Activated naive CD4-positive, alpha-beta T cell treated with anti-CD3 and anti-CD28 coated beads, Interleukin-2, amount 50 U/mL, for 72 hours (primary cell): ENCODE measurements at places on chromosomes 11 and 22.

DNA sequence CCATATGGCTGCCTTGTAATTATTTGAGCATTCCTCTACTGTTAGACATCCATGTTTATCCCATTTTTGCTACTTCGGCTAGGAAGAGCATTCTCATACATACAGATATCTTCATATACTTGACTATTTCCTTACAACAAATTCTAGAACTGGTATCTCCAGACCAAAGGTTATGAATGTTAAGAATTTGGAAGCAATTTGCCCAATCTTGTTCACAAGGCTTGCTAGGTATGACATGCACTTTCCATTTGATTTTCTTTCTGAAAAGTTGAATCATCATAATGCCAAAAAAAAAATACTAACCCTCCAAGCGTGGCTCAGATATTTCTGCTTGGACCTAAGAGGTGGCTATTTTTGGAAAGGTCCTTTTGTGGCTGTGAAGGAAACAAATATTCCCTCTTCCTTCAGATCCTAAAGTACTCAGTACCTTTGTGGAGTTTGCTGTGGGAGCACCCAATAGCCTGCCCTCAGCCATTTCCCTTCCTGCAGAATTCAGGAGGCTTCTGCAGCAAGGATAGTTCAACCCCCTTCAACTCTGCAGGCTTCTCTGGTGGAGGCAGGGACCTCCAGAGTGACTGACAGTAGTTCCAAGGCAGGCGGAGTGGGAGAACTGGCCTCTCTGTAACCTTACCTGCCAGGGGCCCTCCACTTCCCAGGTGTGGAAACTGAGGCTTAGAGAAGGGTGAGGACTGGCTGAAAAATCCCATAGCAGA, 22.0 kb upstream of the CPT1A start:
- no peak for DNase-seq

- peak; percentile 45 for DNase-seq
Measured at GRCh38 chr22:45418056-45418769, 4.7 kb downstream of the RIBC2 start.

DNA sequence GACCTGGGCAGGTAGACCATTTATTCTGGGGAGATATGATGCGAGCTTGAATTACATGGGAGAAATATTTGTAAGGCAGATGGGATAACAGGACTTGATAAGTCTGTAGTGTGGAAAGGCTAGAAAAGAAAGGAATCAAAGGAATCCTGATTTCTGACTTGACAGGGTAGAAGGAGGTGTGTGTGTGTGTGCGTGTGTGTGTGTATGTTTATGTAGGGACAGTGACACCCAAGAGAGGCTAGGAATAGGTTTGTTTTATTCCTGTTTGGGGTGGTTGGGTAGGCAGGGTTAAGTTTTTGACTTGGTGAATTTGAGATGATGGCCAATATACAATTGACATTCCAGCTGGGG, 390 bp upstream of the HTATIP2 start:
- no peak for DNase-seq

- DNase-seq: no peak
Measured at GRCh38 chr11:122187373-122188165, 71.6 kb upstream of the BLID start.

GRCh38 chr22:50398831-50399648, 55.9 kb downstream of the PPP6R2 start:
- no peak for DNase-seq

DNA sequence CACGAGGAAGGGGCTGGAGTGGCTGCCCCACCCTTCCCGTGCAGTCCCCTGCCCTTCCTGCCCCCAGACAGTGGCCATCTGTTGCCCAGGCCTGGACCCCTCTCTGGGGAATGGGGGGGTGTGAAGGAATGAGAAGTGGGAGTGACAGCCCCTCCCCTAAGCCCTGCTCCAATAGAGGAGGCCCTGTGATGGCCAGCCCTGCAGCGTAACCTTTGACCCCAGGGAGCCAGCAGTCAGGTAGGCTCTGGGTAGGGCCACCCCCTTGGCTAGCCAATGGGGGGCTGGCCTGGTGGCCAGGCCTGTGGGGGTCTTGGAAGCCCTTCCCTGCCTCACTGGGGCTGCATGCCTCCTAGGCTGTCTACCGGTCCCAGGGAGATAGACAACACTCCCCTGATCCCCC, 6.6 kb downstream of the FLRT1 start:
- DNase-seq: no peak

DNA sequence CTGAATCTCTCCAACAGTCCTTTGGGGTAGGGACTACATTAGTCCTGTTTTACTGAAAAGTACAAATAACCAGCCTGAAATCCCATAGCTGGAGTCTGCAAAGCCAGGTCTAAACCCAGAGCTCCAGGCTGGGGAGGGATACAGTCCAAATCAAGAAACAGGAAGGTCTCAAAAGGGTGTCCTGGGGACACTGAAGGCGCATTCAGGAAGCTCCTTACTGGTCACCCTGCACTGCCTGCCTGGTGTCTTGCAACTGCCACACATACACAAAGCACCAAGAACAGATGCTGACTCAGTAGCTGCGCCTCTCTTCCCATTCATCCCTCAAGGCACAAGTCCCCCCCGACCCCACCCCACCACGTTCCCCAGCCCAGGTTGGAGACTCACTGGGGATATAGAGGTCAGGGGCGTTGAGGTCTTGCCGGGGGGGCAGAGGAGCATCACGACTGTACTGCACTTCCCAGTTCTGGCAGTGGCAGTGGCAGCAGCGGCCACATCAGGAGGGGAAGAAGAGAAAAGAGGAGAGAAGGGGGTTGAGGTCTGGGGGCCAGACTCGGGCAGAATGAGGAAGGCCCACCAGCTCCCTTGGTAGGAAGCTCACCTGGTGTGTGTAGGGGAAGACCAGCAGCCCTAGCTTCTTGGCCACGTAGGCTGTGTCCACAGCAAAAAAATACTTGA, 1.6 kb downstream of the YIF1A start:
- no peak for DNase-seq

GRCh38 chr22:37484480-37485394, 1.4 kb downstream of the MFNG start:
- DNase-seq: peak; percentile 91

DNA sequence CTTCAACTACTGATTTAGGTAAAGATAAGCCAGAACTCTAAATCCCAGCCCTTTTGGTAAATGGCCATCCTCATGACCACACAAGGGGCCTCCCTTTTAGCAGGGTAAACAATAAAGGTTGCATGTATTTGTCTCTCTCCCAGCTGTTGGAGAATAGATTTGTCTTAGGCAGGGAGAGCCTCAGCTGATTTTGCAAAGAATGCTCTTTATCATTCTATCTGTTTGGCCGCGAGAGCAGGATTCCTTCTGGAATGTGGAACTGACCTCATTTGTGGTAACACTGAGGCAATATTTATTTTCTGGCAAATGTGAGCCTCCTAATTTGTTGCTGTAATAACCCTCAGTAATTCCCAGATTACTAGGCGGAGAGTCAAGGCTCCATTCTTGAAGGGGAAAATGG, 15.3 kb downstream of the PTS start:
- no peak for DNase-seq

GRCh38 chr11:7457211-7457610, 28.1 kb upstream of the OLFML1 start:
- no peak for DNase-seq

DNA sequence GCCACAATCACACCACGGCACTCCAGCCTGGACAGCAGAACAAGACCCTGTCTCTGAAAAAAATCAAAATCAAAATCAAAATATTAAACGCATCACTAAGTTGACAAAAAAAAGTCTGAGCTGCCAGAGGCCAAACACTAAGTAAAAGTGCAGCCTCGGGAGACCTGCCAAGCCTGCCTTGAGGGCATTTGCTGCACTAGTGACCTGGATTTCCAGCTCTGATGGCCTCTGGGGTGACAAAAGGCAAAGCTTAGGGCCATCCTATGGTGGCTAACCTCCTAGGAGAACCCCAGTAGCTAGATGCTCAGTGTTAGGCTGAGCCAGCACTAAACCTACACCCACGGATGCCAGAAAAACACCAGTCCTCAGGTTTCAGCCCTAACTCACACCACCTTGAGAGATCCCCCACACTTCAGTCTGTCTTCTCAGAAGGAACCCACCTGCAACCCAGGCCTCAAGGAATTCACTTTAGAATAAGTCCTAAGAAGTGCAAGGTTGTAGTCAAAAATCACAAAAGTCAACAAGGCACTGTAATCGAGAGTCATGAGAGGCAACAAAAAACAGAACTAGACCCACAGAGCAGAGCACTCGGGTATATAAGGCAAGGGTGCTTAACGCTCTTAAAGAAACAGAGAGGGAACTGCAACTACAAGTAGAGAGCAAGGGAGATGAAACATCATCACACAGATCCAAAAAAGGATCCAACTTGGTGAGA, 28.6 kb downstream of the GNB1L start:
- DNase-seq: no peak

DNA sequence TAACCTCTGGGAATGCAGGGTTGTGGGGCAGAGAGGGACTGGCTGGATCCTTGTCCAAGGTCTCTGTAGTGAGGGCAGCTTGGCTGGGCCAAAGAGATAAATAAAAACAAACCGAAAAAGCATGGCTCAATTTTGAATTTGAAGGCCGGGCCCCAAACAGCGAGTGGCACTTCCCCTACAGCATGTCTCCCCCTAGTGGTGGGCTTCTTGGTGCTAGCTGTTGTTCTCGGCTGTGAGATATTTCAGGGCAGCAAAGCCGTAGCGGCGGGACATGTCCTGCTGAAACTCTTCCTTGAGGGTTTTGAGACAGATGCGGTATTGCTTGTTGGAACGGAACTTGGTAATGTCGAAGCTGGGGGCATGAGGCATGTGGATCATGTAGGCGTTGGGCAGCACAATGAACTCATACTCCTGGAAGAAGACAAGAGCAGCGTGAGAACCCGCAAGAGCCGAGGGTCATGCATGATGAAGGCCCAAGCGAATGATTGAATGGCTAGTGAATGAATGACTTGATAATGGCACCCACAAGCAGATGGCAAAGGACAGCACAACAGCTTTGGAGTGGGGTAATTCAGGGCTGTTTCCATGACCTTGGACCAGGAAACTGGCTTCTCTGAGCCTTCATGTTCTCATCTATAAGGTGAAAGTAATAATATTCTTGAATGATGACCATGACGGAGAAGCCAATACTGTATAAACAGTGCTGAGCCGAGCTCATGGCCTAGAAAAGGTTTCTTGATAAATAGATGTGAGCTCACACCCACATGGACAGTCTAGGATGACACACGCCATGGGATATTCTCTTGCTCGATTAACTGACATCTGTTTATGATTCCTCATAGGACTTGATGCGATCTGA, 216.3 kb upstream of the SYN3 start:
- DNase-seq: peak; percentile 51

- DNase-seq: peak; percentile 61
Measured at GRCh38 chr11:118263695-118264568, at the start of gene MPZL2. MPZL2 (minus strand) TSS chr11:118264297; CDS start chr11:118264153, 144 bp downstream.

DNA sequence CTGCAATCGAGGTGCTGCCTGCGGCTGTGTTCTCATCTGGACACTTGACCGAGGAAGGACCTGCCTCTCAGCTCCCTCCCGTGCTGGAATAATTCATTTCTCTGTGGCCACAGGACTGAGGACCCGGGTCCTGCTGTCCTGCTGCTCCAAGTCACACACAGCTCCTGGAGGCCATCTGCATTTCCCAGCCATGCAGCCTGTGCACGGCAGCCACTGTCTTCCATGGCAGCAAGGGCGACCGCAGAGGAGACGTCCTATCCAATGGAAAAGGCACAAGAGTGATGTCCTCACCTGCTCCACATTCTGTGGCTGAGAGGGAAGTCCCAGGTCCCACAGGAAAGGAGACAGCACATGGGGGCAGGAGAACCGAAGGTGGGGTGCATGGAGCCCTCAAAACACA, 495.8 kb downstream of the BRD1 start:
- no peak for DNase-seq

GRCh38 chr22:45636683-45637082, 35.0 kb upstream of the ATXN10 start:
- no peak for DNase-seq

DNA sequence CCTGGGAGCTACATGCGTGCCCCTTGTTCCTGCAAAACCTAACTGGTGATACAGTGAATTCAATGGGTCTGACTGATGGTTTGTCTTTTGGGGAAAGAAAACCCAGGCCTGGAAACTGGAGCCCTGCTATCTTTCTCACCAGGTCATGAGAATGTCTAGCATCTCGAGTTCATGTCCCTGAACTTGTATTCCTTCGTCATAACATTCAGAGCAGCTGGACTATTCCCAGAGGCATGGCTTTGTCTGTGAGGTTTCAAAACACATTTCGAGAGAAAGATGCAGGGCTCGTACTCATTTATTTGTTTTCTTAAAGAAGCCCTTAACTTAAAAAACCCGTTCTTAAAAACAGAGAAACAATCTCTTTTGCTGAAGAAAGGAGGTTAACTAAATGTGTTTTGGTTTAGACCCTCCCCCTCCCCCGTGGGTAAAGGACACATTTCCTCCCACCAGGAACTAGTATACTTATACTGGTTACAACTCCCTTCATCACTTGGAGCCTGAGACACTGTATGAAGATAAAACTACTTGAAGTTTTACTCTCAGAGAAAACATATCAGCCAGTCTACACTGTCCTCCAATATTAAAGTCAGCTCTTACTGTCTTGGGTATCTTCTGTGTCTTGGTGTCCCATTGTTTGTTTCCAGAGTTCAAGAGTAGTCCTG, 43.2 kb downstream of the ME3 start:
- no peak for DNase-seq

DNA sequence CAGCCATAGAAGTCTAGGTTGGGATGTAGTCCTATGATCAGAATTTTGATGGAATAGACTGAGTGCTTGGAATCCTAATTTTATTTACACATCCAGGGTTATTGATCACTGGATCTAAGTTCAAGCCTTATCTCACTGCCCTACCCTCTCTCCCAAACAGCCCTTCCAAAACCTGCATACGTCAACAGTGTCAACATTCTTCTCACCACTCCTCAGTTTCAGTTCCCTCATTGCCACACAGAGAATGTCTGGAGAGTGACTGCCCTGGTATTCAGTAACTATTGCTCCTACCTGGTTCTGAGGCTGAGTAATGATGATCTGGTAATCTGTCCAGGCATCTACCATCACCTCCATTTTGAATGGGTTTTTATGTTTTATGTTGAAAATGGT, 60.0 kb downstream of the GLYATL1 start:
- no peak for DNase-seq

DNA sequence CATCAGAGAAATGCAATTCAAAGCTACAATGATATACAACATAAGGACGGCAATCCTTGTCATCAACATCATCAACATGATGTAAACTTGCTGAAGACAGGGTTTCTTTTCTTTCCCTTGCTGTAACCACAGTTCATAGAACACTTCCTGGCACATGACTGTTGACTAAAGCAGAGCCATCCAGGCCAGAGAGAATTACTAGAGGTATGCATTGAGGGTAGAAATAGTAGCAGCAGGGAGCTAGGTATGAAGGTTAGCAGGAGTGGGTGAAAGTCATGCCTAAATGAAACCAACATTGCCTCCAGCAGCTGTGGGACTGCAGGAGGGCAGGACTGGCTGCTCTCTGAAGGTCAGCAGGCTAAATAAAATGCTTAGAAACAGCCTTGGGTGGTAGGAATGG, 103.7 kb downstream of the LRRC32 start:
- DNase-seq: no peak

- DNase-seq: no peak
Measured at GRCh38 chr11:127000291-127000968, at the start of gene KIRREL3. KIRREL3 (minus strand) TSS chr11:127000770.

- no peak for DNase-seq
Measured at GRCh38 chr11:65095427-65095826, 587 bp upstream of the VPS51 start.

- no peak for DNase-seq
Measured at GRCh38 chr11:76592961-76593360, 77.6 kb downstream of the LRRC32 start.

- DNase-seq: no peak
Measured at GRCh38 chr22:21650823-21651520, 8.9 kb downstream of the SDF2L1 start.

GRCh38 chr11:22730319-22730718, 63.9 kb downstream of the GAS2 start:
- DNase-seq: no peak
